ENCODE measurements at places on chromosomes 4 and X. TPM values are rescaled to one million over a fixed set of nuclear protein-coding genes. Genes with fewer than 3 reads are reported as not detected.

PDZD4 gene
- total RNA-seq, result 4.4 TPM

GSX2 gene
- not detected for total RNA-seq

LGI2 gene
- total RNA-seq, result not detected

RPS6KA6 gene
- 0.55 TPM for total RNA-seq

VCX3A gene
- total RNA-seq, result not detected

DGKK gene
- not detected for total RNA-seq

GLUD2 gene
- 0.44 TPM for total RNA-seq

ARMCX4 gene
- 13.3 TPM for total RNA-seq

GRPEL1 gene
- 36.0 TPM for total RNA-seq

SOX3 gene
- total RNA-seq, result not detected

SLC10A6 gene
- total RNA-seq, result not detected

MAGIX gene
- 1.6 TPM for total RNA-seq

TRIM61 gene
- 1.4 TPM for total RNA-seq

PPEF2 gene
- total RNA-seq, result 0.36 TPM

ADGRG4 gene
- total RNA-seq, result not detected

PAQR3 gene
- 10.2 TPM for total RNA-seq

PABPC1L2B gene
- total RNA-seq, result not detected

BGN gene
- not detected for total RNA-seq

GYPA gene
- total RNA-seq, result not detected

INTS6L gene
- 46.0 TPM for total RNA-seq

FGFRL1 gene
- total RNA-seq, result 22.4 TPM

HPSE gene
- 8.9 TPM for total RNA-seq

P2RY8 gene
- 195 TPM for total RNA-seq

GYPB gene
- not detected for total RNA-seq

CT45A10 gene
- total RNA-seq, result not detected

HERC5 gene
- total RNA-seq, result 18.6 TPM

OTC gene
- total RNA-seq, result not detected

SSX2 gene
- total RNA-seq, result not detected

SSX1 gene
- total RNA-seq, result not detected

ARHGEF9 gene
- total RNA-seq, result 23.1 TPM

ANOS1 gene
- total RNA-seq, result 0.15 TPM

CXCL8 gene
- total RNA-seq, result 3.8 TPM

MSANTD1 gene
- 2.2 TPM for total RNA-seq

KIAA1210 gene
- not detected for total RNA-seq

ATOH1 gene
- total RNA-seq, result not detected

ADAM29 gene
- total RNA-seq, result 0.41 TPM

SMPX gene
- not detected for total RNA-seq

KIT gene
- total RNA-seq, result 2.9 TPM

SHOX gene
- not detected for total RNA-seq

SULT1E1 gene
- not detected for total RNA-seq

LANCL3 gene
- 0.15 TPM for total RNA-seq

SPANXA1 gene
- total RNA-seq, result not detected

RS1 gene
- not detected for total RNA-seq

SLC4A4 gene
- total RNA-seq, result 0.78 TPM

ZGRF1 gene
- total RNA-seq, result 6.2 TPM

LINC00632 gene
- total RNA-seq, result 14.5 TPM

GABRG1 gene
- total RNA-seq, result not detected

CSAG3 gene
- not detected for total RNA-seq

CFAP99 gene
- 0.19 TPM for total RNA-seq

SSX2B gene
- not detected for total RNA-seq

NCAPG gene
- total RNA-seq, result 0.20 TPM

DBET gene
- total RNA-seq, result not detected

PSAPL1 gene
- total RNA-seq, result not detected

LARP1B gene
- 19.1 TPM for total RNA-seq
